ENCODE measurements at places on chromosomes 6 and 20.

DNA sequence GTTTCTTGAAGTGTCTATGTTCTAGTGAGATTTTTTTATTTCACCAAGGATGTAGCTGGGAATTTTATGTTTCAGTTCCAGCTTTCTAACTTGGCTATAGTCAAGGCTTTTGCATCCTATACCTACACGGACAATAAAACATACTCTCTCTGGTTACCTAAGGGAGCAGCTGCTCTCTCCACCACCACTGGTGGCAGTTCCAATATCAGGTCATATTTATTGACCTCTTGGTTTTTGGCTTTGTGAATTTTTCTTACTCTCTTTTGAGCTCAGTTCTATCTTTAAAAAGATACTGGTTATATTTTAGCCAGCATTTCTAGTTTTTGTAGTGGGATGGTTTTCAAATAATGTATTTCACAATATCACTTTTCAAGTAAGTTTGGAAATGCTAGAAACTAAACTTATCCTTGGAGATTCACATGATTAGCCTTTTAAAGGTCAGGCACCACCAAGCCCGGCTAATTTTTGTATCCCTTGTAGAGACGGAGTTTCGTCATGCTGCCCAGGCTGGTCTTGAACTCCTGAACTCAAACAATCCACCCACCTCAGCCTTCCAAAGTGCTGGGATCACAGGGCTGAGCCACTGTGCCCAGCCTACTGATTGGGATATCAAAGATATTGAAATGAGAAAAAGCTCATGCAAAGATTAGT lies 34.7 kb upstream of the HAO1 start:
- no peak for DNase-seq

DNA sequence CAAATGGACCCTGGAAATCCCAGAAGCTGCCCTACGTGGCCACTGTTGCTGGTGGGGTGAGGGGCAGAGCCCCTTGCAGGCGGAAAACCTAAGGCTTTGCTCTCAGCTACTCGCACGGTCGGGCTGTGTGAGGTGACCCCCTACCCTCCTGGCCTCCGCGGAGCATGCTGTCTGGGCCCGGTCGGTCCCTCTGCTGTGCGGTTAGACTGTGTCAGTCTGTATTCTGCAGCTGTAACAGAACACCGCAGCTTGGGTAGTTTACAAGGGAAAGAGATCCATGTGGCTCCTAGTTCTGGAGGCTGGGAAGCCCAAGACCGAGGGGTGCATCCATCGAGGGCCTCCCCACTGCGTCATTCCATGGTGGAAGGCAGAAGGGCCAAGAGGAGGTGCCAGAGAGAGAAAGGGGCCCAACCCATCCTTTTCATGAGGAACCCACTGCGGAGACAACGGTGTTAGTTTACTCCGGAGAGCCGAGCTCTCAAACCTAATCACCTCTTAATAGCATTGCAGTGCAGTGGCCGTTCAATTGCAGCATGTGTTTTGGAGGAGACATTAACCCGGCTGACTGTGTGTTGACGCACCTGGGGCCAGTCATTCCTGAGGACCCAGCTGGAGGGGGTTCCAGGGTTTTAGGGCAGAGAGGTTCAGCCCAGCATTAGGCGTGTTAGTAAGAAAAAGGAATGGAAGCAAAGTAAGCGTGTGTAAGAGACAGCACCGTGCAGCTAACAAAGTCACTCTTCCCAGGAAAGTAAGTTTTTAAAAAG lies 18.3 kb downstream of the COL9A3 start:
- no peak for DNase-seq

DNA sequence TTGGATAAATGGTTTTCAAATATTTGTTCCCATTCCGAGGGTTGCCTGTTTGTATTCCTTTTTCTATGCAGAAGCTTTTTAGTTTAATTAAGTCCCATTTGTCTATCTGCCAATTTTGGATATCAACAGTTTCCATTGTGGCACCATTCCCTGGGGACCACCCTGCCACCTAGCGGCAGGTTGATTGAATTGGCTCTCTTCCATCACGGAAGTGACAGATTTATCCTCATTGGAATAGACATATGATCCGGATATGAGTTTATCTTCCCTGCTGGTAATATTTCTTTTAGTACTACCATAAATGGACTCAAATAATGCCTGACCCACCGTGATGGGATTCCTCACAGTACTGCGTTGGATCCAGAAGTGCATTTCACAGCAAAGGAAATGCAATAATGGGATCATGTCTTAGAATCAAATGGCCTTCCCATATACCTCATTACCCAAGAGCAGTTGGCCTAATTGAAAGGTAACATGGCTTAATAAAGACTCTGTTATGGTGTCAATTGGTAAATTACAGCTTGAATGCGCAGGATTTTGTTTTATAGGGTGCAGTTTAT lies 327.0 kb downstream of the BMP2 start:
- DNase-seq, result no peak

- no peak for DNase-seq
Observed at GRCh38 chr20:53381568-53382262, 211.9 kb downstream of the ZNF217 start.

DNA sequence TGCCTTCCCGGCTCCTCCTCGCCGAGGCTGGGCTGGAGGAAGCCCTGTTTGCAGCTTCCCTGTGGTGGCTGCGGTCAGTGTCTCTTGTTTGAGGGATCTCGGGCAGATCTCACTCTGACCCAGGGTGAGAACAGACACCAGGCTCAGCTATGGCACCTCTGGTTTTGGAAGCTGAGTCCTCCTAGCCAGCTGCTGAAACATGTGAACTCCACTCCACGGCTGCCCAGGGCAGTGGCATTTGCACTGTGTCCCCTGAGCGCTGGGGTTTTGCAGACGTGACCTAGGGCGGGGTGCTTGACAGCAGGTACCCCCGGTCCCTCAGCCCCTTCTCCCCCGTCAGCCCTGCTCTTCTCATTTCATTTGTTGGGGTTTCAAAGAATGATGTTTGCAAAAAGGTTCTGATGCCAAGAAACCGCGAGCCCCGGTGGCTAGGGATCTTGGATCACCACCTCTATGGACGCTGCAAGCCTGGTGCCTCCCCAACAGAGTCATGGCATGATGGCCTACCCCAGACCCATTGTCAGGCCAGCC lies 55.0 kb upstream of the DACT2 start:
- no peak for DNase-seq

- no peak for DNase-seq
Observed at GRCh38 chr6:135191508-135192255, 10.6 kb downstream of the MYB start.

DNA sequence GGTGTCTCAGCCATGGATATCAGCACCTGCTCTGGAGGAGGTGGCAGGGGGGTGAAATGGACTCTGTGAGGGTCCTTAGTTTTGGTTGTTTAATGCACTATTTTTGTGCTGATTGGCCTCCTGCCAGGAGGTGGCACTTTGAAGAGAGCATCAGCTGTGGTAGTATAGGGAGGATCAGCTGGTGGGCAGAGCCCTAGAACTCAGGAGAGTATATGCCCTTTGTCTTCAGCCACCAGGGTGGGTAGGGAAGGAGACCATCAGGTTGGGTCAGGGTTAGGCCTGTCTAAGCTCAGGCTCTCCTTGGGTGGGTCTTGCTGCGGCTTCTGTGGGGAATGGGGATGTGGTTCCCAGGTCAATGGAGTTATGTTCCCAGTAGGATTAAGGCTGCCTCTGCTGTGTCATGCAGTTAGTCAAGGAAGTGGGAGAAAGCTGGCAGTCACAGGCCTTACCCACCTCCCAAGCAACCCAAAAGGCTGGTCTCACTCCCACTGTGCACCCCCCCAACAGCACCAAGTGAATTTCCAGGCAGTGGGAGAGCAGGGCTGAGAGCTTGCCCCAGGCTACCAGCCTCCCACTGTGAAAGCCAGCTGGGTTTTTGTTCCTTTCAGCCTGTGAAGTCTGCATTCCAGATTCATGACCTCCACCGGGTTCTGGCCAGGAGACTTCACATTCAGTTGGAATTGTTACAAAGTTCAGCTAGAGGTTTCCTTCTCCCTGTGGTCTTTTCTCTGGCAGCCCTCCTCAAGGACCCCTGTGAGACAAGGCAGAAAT lies 5.7 kb upstream of the OSTM1 start:
- DNase-seq, result no peak

- no peak for DNase-seq
Observed at GRCh38 chr6:150549007-150549406, 50.7 kb upstream of the PLEKHG1 start.

- no peak for DNase-seq
Observed at GRCh38 chr6:15296735-15297134, 50.9 kb downstream of the JARID2 start.

DNA sequence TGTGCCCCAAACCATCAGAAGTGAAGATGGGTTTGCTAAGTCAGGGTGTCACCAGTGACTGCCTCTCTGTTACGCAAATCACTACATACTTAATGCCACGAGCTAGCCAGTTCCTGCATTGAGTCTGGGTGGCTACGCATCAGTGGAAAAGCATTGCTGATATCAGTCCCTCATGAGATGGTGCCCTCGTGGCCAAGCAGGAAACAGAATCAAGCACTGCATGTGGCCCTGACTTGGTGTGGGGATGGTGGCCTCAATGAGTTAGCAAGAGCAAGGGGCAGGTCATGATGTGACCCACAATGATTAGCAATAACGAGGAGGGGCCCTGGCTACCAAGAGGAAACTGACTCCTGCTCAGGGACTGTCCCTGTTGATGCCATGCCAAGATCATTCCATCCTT lies 51.6 kb upstream of the FNDC1 start:
- no peak for DNase-seq

DNA sequence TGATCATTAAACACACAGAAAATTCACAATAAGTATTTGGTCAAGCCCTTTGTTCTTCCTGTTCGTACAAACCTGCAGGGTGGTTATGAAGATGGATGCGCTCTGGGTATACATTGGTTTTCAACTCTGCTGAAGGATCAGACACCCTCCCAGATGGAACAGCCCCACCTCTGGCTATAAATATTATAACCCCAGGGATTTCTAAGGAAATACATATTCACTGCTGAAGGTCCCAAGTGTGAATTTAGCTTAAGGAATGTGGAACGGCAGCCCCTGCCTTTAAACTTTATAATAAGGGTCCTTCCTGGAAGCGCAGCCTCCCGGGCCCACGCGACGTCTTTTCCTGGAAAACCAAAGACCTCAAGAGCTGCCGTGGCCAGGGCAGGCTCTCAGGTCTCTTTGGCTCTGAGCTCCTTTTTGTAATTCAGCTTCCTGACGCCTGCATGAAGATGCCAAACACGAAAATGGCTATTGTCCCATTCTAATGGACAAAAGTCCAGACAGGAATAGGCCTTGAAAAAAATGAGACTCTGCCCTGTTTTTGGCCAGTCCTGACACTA lies 172.4 kb upstream of the SSTR4 start:
- DNase-seq, result no peak

DNA sequence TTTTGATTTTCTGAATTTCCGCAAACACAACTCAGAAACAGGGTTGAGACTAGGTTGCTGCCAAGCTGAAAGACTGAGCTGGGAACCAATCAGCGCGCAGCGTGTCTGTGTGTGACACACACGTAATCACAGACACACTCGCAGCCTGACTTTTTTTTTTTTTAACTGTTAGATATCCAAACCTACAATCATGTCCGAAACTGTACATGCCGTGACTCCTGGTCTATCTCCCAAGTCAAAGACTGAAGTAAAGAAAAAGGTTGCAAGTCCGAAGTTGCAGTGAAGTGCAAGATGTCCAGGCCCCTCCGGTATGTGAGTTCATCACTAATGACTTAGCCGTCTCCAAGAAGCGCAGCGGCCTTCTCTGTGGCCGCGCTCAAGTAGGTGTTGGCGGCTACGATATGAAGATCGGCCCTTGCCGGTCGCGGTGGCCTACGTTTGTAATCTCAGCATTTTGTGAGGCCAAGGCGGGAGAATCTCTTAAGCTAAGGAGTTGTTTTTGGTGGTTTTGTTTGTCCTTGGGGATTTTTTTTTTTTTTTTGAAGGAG lies 108.2 kb downstream of the HFE start:
- DNase-seq, result peak; percentile 84

GRCh38 chr6:137391061-137391814 lies 103.0 kb downstream of the OLIG3 start:
- DNase-seq, result no peak

- no peak for DNase-seq
Observed at GRCh38 chr6:30743099-30744053, 889 bp upstream of the FLOT1 start.

DNA sequence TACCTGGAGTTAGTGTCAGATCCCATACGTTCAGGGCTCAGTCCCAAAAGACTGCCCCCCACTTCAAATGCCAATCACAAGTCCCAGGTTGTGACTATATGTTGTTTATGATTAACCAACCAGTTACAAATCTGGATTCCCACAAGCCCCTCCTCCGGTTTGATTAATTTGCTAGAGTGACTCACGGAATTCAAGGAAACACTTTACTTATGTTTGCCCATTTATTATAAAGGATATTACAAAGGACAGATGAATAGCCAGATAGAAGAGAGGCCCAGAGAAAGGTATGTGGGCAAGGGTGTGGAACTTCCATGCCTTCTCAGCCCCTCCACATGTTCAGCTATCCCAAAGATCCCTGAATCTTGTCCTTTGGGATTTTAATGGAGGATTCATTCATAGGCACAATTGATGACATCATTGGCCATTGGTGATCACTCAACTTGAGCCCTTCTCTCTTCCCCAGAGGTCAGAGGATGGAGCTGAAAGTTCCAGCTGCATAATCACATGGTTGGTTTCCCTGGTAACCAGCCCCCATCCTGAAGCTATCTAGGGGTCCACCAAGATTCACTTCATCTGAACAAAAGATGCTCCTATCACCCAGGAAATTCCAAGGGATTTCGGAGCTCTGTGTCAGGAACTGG lies 2.0 kb downstream of the ECT2L start:
- no peak for DNase-seq

GRCh38 chr6:63975699-63976098 lies 340.1 kb downstream of the PHF3 start:
- no peak for DNase-seq

DNA sequence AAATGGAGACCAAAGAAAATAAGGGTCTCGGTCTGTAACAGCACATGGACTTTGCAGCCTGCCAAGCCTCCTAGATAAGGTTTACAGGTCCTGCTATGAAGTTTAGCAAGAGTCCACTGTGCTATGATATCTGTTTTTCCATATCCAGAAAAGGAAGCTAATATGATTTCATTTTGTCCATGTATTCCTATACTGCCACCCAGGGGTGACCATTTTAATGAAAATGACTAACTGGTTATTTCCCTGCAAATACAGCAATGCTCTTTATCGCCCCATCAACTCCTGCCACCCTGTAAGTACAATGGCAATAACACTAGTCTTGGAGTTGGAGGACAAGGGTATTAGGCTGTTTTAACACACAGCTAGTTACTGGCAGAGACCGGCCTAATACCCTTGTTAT lies 115.2 kb upstream of the GLP1R start:
- peak; percentile 1 for DNase-seq

- no peak for DNase-seq
Observed at GRCh38 chr6:101613556-101613955, 220.0 kb downstream of the GRIK2 start.

- DNase-seq, result no peak
Observed at GRCh38 chr6:33692760-33693158, 18.7 kb downstream of the UQCC2 start.

DNA sequence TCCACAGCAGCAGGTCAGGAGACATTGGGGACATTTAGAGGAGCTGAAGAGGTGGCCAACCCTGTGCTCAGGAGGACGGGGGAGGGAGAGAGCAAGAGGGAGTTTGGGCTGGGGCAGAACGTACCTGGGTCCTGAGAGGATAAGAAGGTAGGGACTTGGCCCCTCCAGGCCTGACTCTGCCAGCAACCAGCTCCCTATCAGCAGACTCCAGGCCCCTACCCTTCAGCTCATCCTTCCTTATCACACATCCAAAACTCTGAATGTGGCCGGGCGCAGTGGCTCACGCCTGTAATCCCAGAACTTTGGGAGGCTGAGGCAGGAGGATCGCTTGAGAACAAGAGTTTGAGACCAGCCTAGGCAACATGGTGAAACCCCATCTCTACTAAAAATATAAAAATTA lies 5.0 kb downstream of the STMN3 start:
- no peak for DNase-seq

GRCh38 chr20:35307666-35308653 lies 15.7 kb upstream of the FAM83C start:
- peak; percentile 41 for DNase-seq
